ENCODE measurements at places on chromosomes 11 and 22. TPM values are rescaled to one million over a fixed set of nuclear protein-coding genes. Genes with fewer than 3 reads are reported as not detected.
A peak's percentile ranks its signal among the peaks of the same experiment; 100 is the strongest.

DNA sequence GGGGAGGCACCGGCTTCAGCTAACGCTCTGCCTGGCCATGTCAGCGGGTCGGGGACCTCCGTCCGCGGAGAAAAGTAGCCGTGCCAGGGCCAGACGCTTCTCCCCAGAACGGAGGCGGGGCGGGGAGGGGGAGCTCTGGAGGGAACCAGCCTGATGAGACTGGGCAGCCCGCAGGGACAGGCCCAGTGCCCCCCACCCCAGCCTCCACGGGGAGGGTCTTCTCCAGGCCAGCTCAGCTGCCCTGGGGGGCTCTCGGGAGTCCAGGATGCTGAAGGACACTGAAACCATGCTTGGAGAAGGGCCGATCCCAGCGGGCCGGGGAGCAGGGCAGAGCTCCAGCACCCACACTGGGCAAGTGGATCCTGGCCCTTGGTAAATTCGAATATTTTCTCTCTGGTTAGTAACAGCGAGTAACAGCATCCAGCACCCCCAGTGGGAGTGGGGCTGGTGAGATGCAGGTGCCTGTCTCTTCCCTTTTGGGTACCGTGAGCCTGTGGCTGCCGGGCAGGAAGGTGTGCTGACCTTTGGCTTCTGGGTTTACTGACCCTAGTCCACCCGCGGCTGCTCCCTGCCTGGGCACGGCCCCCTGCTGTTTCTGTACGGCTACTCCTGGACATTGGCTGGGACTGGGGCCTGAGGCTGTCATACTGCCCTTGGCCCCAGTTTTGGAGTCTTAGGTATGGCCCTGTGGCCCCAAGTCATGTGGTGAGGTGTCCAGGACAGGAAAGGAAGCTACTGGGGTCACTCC is 35.8 kb downstream of the GRAMD4 start:
- H3K4me3 ChIP-seq, result no peak overlapping the region
- no peaks in the 10 kb centered on the region for H3K36me3 ChIP-seq
- DNase-seq, result peak; percentile 73
- H3K27ac ChIP-seq, result peak overlapping the region; percentile 43
- peaks cover 5% of the 10 kb centered on the region for H3K4me1 ChIP-seq

DNA sequence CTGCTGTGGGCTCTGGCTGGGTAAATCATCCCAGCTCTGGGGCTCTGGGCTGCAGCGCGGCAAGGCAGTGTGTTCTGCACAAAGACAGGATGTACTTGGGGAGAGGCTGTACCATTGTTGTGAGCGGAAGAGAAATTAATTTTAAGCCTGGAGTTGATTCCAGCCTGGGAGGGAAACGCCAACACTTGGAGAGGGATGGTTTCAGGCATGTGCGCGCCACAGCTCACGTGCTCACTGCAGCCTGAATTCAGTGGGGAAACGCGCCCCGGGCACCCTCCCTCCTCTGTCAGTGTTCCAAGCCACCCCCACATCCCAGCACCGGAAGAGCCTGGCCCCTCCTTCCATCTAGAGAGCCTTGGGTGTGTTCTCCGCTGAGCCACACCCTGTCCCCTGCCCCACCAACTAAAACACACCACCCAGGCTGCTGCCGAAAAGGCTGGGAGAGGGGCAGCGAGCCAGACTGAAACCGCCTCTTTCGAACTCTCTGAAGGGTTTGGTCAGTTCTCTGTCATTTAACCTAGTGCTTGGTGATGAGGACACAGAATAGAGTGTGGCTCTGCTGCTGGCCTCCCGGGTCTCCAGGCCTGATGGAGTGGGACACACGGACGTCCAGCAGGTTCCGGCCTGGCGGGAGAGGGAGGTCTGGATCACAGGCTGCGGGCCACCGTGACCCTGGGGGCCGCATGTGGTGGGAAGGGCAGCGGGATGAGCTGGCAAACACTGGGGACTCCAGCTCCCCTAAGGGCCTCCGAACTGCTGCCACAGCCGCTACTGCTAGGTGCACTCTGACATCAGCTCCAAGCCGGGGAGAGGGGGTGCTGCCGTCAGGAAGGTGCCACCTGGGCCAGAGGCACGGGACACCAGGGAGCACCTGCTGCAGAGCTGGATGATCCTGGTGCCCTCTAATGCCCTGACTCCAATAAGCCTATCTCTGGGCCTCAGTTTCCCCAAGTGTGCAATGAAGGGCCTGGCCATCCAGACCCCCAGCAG is 230.8 kb downstream of the CTTN start:
- no peaks in the 10 kb centered on the region for H3K27me3 ChIP-seq
- DNase-seq, result no peak
- no peaks in the 10 kb centered on the region for H3K36me3 ChIP-seq
- H3K4me3 ChIP-seq, result no peak overlapping the region

- H3K36me3 ChIP-seq, result no peaks in the 10 kb centered on the region
- no peaks in the 10 kb centered on the region for H3K27me3 ChIP-seq
- no peak for DNase-seq
- H3K4me1 ChIP-seq, result no peaks in the 10 kb centered on the region
- H3K4me3 ChIP-seq, result no peak overlapping the region
- no peak overlapping the region for H3K27ac ChIP-seq
Observed at GRCh38 chr11:44988981-44989635, 38.4 kb upstream of the TP53I11 start.

GRCh38 chr22:17359501-17359900 is 9.8 kb upstream of the CECR2 start:
- H3K36me3 ChIP-seq, result no peaks in the 10 kb centered on the region
- no peak for DNase-seq
- no peak overlapping the region for H3K27ac ChIP-seq
- no peaks in the 10 kb centered on the region for H3K27me3 ChIP-seq
- peaks cover 7% of the 10 kb centered on the region for H3K4me1 ChIP-seq

DNA sequence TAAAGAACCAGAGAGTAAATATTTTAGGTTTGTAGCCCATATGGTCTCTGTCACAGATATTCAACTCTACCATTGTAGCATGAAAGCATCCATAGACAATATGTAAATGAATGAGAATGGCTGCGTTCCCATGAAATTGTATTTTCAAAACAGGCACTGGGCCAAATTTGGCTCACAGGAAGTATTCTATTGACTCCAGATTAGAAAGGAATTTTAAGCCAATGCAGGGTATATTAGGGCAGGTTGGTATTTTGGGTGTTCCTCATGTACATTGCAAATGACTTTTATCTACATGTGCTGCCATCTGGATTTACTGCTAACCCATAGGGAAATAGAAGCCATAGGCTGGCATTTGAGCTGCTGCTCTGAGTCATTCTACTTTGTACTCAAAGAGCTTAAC is 35.1 kb upstream of the PDGFD start:
- H3K4me1 ChIP-seq, result no peaks in the 10 kb centered on the region
- no peaks in the 10 kb centered on the region for H3K27me3 ChIP-seq
- no peak overlapping the region for H3K4me3 ChIP-seq
- no peaks in the 10 kb centered on the region for H3K36me3 ChIP-seq
- no peak for DNase-seq

DNA sequence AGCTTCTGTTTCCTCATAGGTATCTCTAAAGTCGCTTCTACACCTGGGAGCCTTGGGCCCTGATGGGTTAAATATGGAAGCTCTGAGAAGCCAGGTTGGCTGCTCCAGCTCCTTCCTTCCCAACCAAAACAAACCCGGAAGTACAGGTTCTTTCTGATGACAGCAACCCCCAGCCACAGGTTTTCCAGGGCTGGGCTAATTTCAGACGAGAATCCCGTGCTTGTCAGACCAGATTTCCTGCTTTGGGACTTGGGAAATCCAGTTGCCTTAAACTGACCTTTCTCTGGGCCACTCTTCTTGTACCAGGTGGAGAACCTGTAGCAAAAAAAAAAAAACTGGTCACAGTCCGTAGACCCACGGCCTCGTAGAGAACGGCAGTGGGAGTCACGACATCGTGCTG is 51.9 kb downstream of the RBX1 start:
- H3K27ac ChIP-seq, result no peak overlapping the region
- no peaks in the 10 kb centered on the region for H3K27me3 ChIP-seq
- H3K4me1 ChIP-seq, result no peaks in the 10 kb centered on the region
- no peaks in the 10 kb centered on the region for H3K36me3 ChIP-seq
- no peak overlapping the region for H3K4me3 ChIP-seq

DNA sequence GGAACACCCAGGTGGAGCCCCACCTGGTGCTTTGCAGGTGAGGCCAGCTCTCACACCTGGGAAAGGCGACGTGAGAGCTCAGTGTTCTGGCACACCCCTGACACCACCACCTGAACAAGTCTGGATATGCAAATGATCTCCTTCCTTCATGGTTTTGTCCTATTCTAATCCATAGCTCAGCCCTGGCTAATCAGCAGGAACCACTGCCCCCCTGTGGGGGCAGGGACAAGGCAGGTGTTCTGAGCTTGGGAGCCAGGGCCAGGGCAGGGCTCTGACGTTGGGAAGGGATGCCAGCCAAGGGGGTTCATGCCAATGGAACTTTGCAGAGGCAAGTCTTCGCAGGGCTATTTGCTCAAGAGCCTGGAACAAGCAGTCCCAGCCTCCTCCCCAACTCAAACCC is 144.2 kb downstream of the TRIM29 start:
- H3K27me3 ChIP-seq, result no peaks in the 10 kb centered on the region
- no peaks in the 10 kb centered on the region for H3K4me1 ChIP-seq

DNA sequence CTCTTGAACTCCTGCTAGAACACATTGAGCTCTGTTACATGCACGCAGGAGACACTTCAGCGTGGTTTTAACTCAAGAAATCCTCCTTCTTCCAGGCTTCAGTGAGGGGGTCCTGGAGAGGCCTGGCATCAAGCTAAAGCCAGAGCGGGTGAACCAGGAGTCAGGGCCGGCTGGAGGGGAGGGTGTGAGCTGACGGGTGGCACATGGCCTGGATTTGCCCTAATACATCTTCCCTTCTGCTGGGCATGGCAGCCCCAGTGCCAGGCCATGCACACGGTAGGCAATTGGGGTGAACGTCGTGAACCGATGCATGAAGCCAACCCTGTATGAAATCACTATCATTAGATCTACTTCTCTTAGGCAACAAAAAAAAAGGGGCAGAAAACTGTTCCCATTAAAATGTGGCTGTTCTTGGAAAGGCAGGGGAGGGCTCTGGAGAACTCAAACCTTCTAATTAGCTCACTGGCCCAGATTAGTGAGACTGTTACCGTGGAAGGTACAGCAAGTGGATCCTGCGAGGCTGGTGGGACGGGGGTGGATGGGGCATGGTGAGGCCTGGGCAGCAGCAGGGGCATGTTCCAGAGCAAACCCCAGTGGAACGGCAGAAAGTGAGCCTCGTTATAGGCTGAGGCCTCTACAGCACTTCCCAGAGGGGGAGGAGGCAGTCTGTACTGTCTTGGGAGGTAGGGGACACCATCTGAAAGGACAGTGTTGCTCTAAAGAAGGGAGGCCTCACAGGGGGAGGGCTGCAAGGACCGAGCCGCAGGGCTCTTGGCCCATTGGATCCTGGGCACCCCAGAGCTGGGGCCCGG is 10.6 kb downstream of the IFT27 start:
- DNase-seq, result no peak
- no peak overlapping the region for H3K27ac ChIP-seq
- H3K36me3 ChIP-seq, result no peaks in the 10 kb centered on the region
- H3K4me1 ChIP-seq, result no peaks in the 10 kb centered on the region

GRCh38 chr22:36684841-36685240 is 18.7 kb downstream of the CACNG2 start:
- H3K4me3 ChIP-seq, result no peak overlapping the region
- H3K27me3 ChIP-seq, result no peaks in the 10 kb centered on the region
- H3K4me1 ChIP-seq, result no peaks in the 10 kb centered on the region
- H3K36me3 ChIP-seq, result no peaks in the 10 kb centered on the region

- H3K36me3 ChIP-seq, result no peaks in the 10 kb centered on the region
- H3K4me3 ChIP-seq, result no peak overlapping the region
- DNase-seq, result no peak
- no peaks in the 10 kb centered on the region for H3K4me1 ChIP-seq
Observed at GRCh38 chr11:91700854-91701253, 523.8 kb upstream of the FAT3 start.

- H3K36me3 ChIP-seq, result no peaks in the 10 kb centered on the region
- no peak for DNase-seq
- no peak overlapping the region for H3K27ac ChIP-seq
- H3K27me3 ChIP-seq, result no peaks in the 10 kb centered on the region
- no peak overlapping the region for H3K4me3 ChIP-seq
Observed at GRCh38 chr11:45538939-45539338, 126.5 kb downstream of the CHST1 start.

DNA sequence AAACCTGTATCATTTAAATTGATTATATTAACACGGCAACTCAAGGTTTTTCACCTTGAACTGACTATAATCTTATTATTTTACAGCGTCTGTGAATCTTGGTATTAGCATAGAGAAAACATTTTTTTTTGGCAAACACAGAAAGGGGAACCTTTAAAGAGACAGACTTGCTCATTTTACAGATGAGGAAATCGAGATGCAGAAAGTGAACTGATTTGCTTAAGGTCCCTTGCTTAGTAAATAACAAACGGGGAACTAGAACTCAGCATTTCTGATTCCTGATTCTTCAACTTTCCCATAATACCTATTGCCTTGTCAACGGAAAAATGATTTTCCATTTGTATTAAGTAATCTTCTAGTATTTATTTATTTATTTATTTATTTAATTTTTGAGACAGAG is 33.2 kb upstream of the CECR2 start:
- no peaks in the 10 kb centered on the region for H3K36me3 ChIP-seq
- H3K27ac ChIP-seq, result no peak overlapping the region
- H3K4me1 ChIP-seq, result no peaks in the 10 kb centered on the region
- no peaks in the 10 kb centered on the region for H3K27me3 ChIP-seq
- no peak for DNase-seq
- no peak overlapping the region for H3K4me3 ChIP-seq

DNA sequence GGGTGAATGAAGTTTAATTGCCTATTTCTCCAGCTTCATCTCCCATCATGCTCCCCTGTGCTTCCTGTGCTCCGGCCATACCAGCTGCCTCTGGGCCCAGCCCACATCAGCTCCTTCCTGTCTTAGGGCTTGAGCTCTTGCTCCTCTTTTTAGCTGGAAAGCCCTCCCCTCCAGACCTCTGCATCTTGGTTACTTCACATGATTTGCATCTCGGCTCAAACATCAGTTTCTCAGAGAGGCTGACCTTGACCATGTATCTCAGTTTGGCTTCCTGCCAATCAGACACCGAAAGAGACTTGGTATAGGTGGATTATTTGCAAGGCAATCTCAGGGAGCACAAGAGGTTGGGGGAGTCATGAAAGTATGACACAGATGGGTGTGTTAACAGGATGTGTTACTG is 73.2 kb upstream of the TIMP3 start:
- H3K4me1 ChIP-seq, result no peaks in the 10 kb centered on the region
- H3K4me3 ChIP-seq, result no peak overlapping the region
- H3K27ac ChIP-seq, result no peak overlapping the region
- no peak for DNase-seq

Gene SCGB1A1
- total RNA-seq, result not detected

Gene DDTL
- 7.1 TPM for total RNA-seq

Gene CDON
- 1.8 TPM for total RNA-seq

Gene CHRNA10
- 0.27 TPM for total RNA-seq

Gene GUCD1
- 244 TPM for total RNA-seq
